Substantia nigra (tissue), 51 donors: ENCODE measurements at places on chromosomes 7 and 10.
A peak's percentile ranks its signal among the peaks of the same experiment; 100 is the strongest.

GRCh38 chr10:73136627-73137026 is 26.4 kb downstream of the NUDT13 start:
- no peak for DNase-seq

DNA sequence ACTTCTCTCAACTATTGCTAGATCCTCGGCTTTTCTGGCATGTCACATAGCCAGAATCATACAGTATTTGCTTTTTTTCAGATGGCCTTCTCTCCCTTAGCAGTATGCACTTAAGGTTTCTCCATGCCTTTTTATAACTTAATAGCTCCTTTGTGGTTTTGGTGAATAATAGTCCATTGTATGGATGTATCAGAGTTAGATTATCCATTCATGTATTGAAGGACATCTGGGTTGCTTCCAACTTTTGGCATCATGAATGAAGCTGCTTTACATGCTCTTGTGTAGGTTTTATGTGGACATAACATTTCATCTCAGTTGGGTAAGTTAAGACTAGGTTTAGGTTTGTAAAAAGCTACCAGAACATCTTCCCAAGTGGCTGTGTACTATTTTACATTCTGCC is 4.6 kb downstream of the ATP5F1C start:
- no peak for DNase-seq

DNA sequence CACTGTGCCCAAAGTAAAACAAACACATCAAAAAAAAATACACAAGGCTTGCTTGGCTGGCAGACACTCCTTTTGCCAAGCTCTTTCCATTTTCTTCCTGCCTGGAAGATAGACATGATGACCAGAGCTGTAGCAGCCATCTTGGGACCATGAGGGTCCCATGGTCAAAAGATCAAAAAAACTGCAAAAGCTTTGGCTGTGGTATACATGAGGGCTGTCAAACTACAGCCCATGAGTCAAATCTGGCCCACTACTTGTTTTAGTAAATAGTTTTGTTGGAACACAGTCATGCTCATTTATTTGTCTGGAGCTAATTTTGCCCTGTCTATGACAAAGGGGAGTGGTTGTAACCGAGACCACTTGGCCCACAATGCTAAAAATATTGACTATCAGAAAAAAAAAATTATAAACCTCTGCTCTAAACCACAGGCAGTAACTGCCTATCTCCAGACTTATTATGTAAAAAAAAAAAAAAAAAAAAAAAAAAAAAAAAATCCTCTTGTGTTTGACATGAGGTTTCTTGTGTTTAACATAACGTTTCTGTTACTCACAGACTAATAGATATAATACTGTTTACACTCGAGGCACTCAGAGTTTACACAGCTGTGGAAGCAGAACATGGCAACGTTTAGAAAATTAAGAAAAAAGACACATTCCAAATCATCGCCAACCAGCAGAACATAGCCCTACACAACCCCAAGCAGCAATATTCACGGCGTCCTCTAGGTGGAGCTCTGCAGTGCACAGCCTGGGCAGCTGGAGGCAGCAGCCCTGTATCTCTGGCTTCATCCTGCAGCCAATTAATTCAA is 36.9 kb downstream of the ASB13 start:
- DNase-seq, result peak; percentile 69

GRCh38 chr7:16961641-16962040 is 79.9 kb upstream of the AGR3 start:
- DNase-seq, result no peak

- no peak for DNase-seq
These were observed 73.2 kb downstream of the RNF216 start for GRCh38 chr7:5708271-5708670.

DNA sequence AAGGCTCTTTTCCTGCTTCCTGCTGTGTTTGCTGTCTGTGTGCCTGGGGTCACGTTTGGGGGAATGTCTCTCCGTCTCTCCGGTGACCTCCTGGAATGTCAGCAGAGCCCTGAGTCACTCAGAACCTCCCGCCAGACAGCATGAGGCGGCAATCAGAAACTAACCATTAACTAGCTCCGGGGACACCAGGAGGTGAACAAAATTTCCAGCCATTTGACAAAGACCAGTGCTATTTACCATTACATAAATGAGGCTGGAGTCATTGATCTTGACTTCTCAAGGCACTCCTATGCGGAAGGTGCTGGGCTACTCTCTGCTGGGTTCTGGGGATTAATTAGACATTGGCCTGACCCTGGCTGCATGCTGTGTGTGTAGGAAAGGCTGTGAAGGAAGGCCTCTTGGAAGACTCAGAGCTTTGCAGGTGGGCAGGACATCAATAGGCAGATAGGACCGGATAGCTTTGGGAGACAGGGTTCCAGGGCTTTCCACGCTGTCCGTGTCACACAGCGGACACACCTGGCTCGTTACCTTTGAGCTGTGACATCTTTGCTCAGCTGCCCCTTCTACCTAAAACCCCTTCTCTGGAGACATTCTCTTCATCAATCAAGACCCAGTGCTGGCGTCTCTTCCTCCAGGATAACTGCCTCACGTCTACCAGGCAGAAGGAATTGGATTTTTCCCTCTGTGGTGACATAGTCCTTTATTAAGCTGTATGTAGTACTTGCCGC is 77.0 kb downstream of the PFKFB3 start:
- DNase-seq, result no peak

- no peak for DNase-seq
These were observed 96.1 kb downstream of the NKX6-2 start for GRCh38 chr10:132689721-132690360.

- no peak for DNase-seq
These were observed 3.1 kb upstream of the ARID5B start for GRCh38 chr10:61898435-61898778.

DNA sequence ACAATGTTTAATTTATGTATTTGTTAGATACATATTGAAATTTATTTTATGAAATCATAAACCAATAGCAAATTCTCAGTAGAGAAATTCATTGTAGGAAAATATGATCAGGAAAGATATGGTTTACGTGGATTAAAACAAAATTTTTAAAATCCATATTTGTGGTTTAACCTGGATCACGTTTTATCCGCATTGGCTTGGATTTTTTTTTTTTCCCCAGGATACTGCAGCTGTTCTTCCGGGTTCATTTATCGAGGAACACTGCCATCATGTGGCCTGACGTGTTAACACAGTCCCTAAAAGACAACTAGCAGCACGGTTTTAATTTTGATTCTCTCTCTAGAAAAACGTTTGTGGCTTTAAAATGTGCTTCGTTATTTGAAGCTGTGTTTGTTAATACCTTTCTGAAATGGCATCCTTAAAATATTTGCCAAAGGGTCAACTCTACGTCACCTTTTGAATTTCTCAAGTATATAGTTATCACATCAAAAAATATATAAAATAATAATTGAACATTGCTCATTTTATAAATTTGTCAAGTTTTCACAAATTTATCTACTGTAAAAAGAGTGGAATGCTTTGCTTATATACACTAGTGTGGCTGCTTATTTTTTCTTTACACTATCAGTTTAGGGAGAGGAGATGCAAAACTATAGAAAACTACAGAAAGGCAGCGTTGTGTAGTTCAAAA is 8.7 kb upstream of the ASB4 start:
- DNase-seq, result peak; percentile 40

DNA sequence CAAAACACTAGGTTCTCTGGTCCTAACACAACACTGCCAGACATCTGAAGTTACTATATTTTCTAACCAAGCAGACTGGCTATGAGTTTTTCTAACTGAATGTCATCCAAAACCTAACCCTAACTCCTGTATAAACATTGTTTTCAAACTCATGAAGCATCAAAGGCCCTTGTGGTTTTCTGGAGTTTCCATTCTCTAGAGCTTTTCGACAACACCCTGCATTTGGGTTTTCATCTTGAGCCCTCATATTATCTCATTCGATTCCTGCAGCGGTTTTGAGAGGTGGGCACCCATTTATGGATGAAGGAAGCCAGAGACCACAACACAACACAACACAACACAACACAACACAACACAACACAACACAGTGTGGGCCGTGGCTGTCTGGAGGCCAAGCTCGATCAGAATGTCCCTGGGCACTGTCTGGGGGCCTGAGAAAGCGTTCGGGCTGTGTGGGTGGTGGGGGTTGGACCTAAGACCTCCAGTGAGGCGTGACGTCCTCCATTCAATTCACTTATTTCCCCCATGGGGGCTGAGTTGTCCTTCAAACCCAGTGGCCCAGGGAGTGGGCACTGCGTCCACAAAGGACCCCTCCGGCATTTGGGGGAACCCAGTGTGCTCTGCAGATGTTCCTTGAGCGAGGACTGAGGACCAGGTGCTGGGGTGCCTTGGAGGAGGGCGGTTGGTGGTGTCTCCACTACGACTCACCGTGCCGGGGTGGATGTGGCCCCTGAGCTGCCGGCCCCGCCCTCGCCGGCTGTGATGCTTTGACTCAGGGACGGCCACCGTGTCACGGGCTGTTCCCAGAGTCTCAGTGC is 490.4 kb downstream of the DNAJB6 start:
- DNase-seq, result no peak

- no peak for DNase-seq
These were observed 14.5 kb downstream of the NUDT5 start for GRCh38 chr10:12181065-12181775.

- no peak for DNase-seq
These were observed 373 bp downstream of the DHX32 start for GRCh38 chr10:125880719-125881118.

GRCh38 chr7:27030393-27031050 is 65.3 kb downstream of the HOXA1 start:
- no peak for DNase-seq

DNA sequence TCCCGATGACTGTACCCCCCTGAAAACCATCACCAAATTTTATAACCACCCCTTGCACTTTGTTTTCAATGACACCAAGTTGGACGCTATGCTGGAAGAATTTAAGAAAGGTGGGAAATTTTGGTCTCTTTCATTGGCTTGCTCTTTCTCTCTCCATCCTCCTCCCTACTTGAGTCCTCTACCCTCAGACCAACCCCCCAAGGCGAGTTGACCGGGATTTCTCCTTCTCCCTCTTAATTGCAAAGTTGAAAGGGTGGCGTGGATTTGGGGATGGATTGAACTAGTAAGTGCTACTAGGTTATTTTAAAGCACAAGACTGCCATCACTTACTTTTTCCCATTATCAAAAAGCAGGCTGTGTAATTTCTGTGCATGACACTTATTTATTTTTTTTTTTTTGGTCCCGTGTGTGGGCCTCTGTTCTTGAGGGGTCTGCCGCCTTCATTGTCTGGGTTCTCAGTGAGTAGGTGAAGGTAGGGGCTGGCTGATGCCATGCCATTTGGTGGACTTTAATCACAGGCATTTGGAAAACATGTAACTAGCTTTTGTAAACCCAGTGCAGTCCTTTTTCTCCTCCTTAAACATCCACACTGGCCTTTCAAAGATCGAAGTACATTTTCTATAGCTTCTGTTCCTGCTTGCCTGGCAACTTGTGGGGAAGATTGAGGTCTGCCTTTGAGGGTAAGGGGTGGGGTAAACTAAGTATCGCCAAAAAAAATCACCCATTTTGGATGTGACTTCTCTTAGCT is 2.1 kb downstream of the CNNM2 start:
- no peak for DNase-seq

DNA sequence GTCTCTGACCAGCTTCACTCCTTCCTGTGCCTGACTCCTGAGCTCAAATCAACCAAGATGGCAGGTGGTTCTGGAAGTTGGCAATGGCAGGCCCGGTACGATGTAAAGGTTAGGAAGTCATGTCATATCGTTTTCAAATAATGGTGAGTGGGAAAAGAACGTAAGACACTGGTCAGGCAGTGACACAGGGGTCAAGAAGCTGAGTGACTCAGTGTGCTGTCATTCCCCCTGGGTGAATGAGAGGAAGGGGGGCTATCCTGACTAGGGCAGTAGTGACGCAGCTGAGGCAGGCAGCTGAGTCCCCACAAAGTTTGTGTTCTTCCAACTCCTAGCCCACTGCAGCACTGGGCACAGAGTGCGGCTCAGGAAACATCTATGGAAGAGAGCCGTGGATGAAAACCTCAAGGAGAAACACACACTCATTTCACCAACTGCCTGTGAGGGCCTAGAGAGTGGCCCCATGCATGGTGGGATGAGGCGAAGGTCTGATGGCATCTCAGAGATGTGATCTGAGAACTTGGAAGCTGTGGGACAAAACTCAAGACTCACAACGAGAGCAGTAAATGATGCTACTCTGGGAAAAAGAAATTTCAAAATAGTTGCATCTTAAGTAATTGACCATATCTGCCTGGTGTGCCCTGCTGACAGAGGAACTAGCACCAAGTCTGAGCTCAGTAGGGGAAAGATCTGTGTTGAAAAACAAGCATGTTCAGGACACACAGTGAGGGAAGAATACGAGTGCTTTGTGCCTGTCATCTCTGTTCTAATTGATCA is 23.2 kb downstream of the CREB3L2 start:
- no peak for DNase-seq

DNA sequence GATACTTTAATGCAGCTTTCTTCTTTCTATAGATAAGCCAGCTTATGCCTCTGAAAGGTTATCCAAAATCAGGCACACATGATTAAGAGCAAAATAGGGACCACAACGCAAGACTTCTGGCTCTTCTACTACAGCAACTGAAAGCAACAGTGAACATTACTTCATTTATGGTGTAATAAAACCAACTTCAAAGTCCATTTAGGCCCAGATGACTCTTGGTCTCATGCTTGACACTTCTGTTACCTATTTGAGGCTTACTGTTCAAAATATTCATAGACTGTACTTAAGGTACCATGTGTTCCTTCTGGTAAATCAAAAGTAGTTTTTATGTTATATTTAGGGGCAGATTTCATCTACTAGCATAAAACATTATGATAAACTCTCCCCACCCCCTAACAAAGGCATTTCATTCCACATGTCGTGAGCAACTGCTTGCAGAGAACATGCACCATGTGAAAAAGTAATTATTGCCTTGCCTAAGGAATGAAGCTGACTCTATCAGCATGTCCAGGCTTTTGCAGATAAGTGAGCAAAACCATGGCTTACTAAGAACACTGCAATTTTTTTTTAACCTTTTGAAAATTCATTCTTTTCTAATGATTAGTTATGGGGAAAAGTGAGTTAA is 154.9 kb upstream of the ITGB1 start:
- DNase-seq, result no peak

- no peak for DNase-seq
These were observed 980 bp downstream of the ADAMTS14 start for GRCh38 chr10:70673043-70673928.

DNA sequence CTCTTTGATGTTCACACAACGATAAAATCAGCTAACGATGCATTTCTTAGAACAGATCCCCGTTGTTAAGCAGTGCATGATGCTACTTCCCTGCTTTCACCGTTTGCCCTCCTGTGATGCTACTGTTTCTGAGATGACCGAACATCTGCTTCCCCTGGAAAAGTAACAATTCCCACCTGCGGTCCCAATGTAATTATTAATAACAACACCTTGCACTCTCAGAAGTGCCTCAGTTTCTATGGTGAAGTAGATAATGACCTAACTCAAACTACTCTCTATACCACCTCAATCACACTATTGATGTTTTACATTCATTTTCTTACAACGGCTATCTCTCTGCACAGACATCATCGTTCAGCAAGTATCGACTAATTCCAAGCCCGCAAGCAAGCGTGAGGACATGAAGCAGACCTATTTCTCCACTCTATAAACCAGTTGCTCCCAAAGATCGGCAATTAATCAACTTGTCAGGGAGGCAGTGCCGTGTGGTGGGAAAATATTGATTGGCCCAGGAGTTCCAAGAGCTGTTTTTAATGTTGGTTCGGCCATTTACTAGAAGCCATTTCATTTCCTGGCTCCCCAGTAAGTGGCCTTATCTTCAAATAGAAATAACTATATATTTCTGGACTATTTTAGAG is 42.7 kb downstream of the FAM107B start:
- no peak for DNase-seq
